ENCODE measurements at places on chromosomes 6 and 20.

GRCh38 chr6:71414486-71414885 lies 125.9 kb downstream of the OGFRL1 start:
- no peak for DNase-seq

GRCh38 chr6:28729501-28730402 lies 194.0 kb downstream of the TRIM27 start:
- no peak for DNase-seq

- no peak for DNase-seq
These were observed 20.5 kb upstream of the SNRPC start for GRCh38 chr6:34736823-34737222.

DNA sequence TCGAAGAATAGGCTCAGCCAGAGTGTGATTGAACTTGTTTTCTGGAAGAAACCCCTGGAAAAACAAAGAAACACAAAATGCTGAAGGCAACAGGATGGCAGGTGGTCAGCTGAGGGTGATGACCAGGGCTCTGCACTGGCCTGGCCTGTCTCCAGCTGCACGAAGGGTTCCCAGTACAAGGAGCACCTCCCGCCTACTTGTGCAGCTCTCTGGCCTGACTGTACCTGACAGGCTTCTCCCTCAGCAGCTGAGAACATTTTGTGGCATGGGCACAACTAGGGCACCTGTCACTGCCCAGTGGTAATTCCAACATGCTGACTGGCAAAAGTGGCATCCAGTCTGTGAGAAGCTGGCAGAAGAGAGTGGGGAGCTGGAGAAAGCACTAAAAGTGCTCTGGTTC lies 38.8 kb upstream of the EMILIN3 start:
- DNase-seq = no peak

- DNase-seq = no peak
These were observed 80.5 kb upstream of the SYNDIG1 start for GRCh38 chr20:24388828-24389380.

DNA sequence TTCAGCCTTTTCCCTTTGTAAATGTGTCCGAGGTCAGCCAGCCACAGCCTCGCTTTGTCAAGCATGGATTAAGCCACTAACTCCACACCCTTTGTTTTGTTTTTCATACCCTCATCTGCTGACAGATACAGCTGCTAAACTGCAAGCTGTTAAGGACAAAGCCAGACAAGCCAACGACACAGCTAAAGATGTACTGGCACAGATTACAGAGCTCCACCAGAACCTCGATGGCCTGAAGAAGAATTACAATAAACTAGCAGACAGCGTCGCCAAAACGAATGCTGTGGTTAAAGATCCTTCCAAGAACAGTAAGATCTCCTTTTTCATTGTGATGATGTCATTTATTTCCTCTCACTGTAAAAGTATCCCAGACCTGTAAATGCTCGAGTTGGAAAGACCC lies 269.3 kb downstream of the ARHGAP18 start:
- no peak for DNase-seq

- DNase-seq = no peak
These were observed 26.2 kb downstream of the PLN start for GRCh38 chr6:118574051-118574865.

DNA sequence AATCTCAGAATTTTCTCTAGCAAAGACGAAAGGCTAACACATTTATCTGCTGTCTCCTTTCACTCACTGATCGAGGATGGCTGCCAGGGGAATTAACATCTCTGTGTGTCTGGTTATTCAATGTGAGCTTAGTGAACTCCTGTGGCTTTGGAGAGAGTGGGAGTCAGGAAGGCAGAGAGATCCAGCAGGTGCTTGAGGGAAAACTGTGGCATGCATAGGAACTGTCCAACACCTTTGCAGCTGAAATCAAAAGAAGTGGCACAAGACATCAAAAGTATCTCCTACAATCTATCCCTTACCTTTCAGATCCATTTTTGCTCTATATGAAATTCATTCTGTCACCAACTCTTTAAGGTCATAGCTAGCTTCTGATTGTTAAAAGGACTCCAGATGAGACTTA lies 11.8 kb upstream of the FAM184A start:
- no peak for DNase-seq

DNA sequence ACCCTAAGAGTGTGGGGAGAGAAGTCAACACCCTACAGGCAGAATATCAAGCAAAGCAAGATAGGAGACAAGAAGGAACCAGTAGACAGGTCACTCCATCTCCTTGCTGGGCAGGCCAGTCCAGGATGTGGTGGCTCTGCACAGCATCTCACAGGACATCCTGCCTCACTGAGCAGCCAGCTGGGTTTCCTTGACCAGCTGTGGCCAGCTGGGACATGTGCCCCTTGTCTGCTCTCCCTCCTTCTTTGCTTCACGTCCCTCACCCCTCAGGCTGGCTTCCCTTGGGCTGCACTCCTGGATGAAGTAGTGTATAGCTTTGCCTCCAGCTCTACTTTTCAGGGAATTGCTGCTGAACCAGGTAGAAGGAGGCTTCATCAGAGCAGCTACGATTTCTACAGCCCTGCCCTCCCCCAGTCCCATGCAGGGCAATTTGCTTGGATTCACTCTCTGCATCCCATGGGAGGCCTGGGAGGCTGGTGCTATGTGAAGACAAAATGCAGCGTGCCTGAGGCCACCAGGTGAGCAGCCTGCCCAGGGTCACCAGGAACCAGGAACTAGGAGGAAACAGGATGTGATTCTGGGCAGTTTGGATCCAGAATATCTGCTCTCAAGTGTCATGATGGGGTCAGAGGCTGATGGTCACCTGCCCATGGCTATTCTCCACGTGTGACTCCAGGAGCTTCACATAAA lies 110.0 kb upstream of the PMEPA1 start:
- DNase-seq = no peak

DNA sequence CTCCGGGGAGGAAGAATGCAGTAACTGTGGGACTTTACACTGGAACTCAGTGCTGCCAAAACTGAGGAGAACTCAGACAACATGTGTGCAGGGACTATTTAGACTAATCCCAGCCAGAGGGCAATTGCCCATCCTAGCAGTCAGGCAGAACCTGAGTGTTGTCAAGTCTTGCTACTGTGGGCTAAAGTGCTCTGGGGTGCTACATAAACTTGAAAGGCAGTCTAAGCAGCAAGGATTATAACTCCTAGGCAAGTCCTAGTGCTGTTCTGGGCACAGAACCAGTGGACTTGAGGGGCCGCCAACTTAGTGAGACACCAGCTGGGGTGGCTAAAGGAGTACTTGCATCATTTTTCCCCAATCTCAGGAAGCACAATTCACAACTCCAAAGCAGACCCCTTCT lies 363.8 kb upstream of the PTCHD4 start:
- DNase-seq = no peak

DNA sequence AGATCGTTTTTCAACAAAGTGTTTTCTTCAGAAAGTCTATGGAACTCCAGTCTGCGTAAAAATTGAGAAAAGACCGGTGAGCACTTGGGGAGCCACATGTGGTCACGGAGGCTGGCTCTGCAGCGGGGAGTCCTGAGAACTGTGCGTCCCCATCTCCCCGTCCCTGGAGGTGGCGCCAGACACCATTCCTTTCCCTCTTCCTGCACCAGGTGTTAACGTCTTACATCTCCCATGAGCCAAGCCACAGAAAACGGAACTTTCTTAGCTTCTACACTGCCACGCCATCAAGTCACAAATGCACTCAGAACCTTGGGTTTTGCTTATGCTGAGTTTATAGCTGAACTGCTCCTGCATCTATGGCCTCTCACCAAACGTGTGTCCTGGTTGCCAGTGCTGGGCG lies 62.6 kb downstream of the GINS1 start:
- DNase-seq = peak; percentile 45

DNA sequence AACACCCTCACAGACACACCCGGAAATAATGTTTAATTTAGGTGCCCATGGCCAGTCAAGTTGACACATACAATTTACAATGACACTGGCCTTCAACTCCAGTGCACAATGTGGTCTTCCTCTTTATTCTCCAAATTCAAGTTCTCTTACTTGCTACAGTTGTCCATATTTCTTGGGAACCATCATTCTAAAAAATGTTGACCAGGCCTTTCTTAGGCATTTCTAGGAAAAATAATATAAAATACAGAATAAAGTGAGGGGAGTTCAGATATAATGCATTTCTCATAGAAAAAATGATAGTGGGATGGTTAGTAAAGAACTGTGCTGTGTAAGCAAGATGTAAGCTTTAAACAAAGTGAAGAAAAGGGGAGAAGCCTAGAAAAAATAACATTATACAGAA lies 298.9 kb downstream of the ARHGAP18 start:
- no peak for DNase-seq

DNA sequence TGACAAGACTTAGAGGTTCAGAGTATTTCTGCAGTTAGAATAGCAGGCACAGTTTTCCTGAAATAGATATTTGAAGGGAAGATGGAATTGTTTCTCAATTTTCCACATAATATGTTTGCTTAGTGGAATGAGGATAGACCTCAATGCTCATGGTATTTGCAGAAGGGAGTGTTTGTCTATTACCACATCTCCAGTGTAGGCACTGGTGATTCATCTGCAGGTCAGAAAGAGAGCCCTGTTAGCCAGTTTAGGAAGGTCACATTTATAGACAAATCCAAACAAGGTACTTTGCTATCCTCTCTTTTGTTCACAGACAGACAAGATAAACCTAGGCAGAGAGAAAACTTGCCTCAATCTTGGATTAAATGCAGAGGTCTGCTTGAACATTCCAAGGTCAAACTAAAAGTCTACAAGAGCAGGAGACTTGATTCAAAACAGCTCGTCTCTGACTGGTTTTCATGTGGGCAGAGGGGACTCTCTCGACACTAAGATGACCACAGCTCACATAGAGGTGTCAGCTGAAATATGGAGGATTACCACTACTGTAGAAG lies 22.8 kb downstream of the ISM1 start:
- DNase-seq = no peak

DNA sequence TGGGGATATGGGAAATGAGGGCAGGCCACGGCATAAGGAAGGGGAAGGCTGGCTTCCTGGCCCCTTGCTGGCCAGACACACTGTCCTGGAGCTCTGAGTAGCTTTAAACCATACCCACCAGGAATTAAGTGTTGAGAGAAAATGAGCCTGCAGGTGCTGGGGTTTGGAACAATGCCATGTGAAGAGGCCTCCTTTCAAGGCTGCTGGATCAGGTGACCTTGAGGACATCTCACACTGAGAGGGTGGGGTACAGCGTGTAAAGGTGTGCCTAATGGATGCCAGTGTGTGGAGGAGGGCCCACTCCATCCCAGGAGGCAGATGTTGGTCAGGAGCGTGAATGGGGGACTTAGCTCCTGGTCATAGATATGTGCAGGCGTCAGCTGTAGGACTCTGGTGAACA lies 74.8 kb upstream of the MLN start:
- no peak for DNase-seq

DNA sequence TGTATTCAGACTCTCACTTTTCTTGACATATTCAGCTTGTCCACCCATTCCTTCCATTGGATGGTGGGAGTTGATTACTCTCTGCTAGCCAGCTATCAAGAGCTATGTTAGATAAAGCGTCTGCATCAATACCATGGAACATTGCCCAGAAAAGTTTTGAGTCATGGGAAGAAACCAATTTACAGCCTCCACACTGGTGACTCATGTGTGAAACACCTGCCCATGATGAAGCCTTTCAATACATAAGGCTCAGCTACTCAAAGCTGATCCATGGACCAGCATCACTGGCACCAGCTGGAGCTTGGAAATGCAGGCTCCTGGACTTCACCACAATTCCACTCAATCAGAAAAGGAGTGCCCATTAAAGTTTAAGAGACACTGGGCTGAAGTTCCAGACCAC lies 16.1 kb downstream of the PLA2G7 start:
- DNase-seq = no peak

GRCh38 chr6:6931071-6932025 lies 176.4 kb upstream of the RREB1 start:
- DNase-seq = no peak

- DNase-seq = no peak
These were observed 79.1 kb downstream of the ELOVL4 start for GRCh38 chr6:79868098-79868722.

GRCh38 chr20:61744691-61745396 lies 320.8 kb downstream of the TAF4 start:
- no peak for DNase-seq

DNA sequence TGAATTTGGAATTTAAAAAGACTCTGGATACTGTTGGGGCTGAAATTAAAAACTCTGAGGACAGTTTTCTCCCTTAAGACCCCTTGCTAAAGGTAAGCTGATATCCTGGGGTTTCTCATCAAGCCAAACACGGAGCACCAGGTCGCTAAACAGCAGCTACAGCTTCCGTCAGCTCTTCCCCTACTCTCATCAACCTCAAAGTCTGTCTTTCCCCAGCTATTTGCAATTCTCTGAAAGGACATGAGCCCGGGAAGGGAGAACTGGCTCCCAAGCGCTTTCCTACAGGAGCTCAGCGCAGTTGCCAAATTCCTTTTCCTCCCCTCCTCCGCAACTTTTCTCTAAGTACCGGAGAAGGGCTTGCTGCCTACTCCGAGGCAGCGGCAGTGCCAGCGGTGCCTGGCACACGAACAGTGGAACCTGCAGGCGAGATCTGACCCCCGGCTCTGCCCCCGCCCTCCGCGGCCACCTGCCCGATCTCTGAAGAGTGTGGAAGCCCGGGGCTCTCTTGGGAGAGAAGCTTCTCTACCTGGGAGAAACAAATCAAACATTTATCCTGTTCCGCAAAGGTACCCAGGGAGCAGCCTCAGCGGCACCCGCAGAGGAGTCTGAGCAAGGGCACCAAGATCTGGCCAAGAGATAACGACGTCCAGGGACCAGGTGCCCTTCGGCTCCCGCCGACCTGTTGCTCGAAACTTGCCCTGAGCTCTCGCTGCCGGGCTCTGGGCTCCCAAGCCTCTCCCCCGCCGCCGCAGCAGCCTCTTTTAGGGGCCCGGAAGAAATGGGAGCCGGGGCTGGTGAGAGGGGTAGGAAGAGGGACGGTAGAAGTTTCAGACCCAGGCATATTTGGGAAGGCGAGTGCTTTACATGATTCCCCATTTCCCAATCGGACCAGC lies 2.2 kb downstream of the CBLN4 start:
- DNase-seq = no peak

DNA sequence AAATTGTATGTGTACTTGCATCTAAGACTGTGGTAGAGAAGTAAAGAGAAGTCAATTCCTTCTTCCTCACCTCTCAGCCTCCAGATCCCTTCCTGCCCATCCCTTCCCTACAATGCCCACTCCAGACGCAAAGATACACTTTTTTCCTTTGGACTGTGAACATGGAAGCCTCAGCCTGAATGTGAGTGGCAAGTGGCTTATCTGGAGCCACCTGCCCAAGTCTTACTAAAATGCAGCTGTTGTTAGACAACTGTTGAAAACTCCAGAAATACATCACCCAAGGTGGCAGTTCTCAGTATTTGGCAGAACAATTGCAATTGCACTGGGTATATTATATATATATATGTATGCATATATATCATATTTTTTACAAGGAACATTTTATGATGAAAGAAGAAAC lies 7.5 kb downstream of the VGLL2 start:
- DNase-seq = no peak

DNA sequence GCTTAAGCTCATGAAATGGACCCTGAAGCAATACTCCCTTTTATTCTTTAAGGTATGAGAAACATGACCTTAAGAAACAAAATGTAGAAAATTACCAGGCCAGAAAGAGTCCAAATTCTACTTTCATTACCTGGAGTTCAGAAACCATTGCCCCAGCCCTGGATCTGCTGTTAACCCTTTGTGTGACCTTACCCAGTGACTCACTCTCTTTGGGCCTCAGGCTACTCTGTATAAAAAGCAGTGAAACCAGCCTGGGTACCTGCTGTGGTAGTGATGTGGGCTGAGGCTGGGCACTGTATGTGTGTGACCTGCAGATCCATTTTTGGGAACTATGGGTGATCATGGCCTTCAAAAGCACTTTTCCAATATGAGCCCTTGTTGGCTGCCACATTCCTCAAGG lies 47.2 kb downstream of the SLC9A8 start:
- no peak for DNase-seq
